Left renal pelvis (tissue), 4 donors: ENCODE measurements at places on chromosomes 7 and 10.
A peak's percentile ranks its signal among the peaks of the same experiment; 100 is the strongest.

DNA sequence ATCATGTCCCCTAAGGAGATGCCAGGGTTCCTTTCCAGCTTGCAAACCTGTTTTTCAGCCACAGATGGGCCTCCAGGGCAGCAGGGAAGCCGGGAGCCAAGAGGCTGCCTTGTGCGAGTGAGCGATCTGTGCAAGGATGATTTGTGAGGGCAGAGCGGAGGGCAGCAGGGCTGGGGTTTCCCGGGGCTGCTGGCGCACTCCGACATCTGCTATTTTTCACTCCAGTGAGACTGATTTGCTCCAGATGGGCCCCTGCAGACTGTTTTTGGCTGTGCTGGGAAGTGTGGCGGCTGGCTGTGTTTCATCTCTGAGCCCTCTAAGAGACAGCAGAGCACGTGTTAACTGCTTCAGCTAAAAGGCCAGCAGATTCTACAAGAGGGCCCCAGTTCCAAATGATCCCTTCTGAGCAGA is 466.2 kb downstream of the TYW1 start:
- DNase-seq, result peak; percentile 70

GRCh38 chr7:77697535-77697831 is 1.2 kb downstream of the RSBN1L start:
- no peak for DNase-seq

DNA sequence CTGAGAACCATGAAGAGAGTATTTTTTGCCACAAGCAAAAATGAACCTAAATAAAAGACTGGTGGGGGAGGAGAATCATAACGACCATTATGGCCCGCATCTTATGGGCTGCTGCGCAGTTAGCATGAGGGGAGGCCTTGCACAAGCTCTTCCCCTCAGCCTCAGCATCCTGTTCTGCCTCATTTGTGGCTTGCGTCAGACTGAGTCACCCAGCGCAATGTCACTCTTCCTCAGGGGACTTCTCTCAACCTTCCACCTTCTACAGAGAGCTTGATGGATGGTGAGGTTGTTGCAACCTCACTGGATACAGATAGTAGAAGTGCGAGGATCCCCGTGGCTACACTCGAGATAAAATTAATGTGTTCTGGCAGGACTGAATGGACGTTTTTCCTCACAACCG is 16.8 kb upstream of the GPR15LG start:
- DNase-seq, result no peak

GRCh38 chr10:44913350-44914081 is 2.4 kb downstream of the TMEM72 start:
- no peak for DNase-seq

GRCh38 chr10:88819290-88819689 is 16.8 kb downstream of the LIPM start:
- DNase-seq, result no peak

GRCh38 chr10:12042409-12042796 is 206 bp downstream of the UPF2 start:
- no peak for DNase-seq

- DNase-seq, result no peak
Observed at GRCh38 chr10:113739031-113739430, 12.5 kb upstream of the PLEKHS1 start.

DNA sequence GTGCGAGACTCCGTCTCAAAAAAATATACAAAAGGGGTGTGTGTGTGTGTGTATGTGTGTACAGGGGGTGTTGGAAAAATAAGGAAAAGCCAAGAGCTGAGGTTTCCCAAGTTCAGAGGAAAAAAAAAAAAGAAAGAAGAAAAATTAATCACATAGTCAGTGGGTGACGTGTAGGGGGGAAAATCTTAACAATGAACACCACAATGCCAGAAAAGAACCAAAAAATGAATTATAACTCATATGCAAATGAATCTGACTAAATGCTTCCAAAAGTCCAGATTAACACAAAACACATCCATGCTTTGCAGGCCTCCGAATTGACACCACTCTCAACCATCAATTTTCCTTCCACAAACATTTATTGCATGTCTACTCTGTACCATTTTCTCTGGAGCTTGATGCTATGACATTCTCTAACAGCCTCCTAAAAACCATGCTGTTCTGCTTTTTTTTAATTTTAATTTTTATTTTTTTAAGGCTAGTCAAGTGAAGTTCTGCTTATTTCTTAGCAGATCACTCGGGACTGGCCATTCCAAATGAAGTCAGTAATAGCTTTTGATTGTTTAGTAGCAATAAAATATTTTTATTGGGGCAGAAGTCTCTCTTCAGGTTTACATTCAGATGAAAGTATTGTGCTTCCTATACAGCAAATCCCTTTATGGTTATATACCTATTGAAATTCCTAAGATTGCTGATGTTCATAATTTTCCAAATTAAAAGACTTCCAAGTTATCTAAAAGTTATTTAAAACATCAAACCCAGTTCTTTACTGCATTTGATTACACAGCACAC is 133.8 kb downstream of the CNOT4 start:
- DNase-seq, result no peak

DNA sequence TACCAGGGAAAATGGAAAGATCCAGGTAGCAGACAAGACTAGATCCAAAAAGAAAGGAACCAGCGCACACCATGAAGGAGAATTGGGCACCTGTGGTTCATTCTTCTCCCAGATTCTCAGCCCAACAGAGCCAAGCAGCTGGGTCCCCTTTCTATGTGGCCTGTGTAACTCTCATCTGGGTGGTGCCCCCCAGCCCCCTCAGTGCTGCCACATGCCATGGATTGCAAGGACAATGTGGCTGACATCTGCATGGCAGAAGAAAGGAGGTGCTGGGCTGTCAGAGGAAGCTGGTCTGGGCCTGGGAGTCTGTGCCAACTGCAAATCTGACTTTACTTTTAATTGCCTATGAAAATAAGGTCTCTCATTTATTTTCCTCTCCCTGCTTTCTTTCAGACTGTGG is 21.4 kb downstream of the PRSS2 start:
- no peak for DNase-seq

GRCh38 chr7:22949944-22950343 is 64.0 kb downstream of the HYCC1 start:
- no peak for DNase-seq

DNA sequence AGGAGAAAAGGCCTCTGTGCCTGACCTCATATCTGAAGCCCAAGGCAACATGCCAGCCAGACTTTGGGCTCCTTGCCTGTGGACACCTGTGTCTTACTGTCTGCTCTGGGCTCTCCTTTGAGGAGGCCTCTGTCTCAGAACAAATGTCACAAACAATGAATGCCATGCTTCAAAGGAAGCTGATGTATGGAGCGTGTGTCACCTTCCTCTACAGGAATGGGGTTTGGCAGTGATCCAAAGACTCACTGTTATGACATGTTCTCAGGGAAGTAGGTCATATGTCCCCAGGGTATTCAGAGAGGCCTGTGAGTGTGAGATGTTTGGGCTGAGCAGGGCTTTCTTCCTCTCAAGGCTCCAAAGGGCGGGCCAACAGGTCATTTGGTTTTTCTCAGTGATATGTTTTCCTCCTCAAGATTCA is 38.4 kb downstream of the PTPRE start:
- DNase-seq, result peak; percentile 24

GRCh38 chr10:104349623-104350126 is 4.0 kb upstream of the CFAP58 start:
- DNase-seq, result no peak

DNA sequence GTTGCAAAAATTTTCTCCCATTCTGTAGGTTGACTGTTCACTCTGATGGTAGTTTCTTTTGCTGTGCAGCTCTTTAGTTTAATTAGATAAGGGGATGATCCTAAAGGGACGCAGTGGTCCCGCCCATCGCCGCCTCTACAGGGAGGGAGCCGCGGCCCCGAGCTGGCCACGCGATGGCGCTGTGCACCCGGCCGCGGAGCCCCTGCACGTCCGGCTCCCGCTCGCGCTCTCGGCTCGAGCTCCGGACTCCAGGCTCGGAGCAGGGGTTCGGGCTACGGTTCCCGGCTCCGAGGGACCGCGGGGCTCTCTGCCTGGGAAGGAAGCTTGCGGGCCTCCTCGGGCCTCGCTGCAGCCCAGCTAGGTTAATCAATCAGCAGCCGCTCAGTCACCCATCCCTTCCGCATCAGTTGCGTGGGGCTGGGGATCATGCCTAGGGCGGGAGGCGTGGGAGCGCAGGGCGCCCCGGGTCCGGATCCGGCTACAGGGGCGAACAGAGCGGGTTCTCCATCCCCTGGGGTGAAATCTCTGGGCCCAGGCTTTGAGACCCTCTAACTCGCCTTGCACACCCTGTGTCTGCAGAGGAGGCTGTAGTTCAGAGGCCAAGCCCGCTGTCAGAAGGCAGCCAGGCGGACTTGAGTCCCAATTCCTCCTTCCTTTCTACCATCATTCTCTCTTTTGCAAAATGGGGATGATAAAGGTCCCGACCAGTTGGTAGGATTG is 97.9 kb downstream of the WDR11 start:
- DNase-seq, result no peak

- DNase-seq, result no peak
Observed at GRCh38 chr10:69411476-69411875, 5.2 kb downstream of the TACR2 start.

- DNase-seq, result no peak
Observed at GRCh38 chr10:74755273-74755672, 71.1 kb upstream of the KAT6B start.

DNA sequence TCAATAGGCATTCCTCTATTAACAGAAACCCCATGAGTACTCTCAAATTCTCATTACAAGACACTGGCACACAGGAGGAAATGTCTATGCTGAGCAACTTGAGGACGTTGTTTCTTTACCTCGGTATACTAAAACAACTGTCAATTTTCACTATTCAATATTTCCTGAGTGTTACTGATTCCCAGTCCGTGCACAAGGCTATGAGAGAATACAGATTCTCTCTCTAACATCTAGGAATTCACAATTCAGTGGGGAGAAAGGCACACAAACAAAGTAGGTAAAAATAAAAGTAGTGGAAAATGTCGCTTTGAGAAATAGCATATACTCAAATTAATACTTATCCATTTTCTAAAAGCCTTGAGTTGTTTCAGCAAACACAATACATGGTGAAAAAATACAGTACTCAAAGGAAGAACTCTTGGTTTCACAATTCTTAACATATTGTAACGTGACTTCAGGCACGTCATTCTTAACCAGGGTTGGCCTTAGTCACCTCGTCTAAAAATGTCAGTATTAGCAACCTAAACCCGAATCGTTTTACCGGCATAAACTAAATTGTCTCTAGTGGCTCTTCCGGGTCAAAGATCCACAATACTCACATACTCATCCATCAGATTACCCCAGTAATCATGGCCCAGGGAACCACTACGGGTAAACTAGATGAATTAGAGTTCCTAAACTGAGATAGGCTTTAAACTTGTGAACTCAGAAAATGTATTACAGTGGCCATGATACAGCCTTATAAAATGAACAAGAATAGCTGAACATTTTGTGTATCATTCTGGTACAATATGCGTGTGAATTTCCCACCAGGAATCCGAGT is 1.5 kb downstream of the IPMK start:
- no peak for DNase-seq

DNA sequence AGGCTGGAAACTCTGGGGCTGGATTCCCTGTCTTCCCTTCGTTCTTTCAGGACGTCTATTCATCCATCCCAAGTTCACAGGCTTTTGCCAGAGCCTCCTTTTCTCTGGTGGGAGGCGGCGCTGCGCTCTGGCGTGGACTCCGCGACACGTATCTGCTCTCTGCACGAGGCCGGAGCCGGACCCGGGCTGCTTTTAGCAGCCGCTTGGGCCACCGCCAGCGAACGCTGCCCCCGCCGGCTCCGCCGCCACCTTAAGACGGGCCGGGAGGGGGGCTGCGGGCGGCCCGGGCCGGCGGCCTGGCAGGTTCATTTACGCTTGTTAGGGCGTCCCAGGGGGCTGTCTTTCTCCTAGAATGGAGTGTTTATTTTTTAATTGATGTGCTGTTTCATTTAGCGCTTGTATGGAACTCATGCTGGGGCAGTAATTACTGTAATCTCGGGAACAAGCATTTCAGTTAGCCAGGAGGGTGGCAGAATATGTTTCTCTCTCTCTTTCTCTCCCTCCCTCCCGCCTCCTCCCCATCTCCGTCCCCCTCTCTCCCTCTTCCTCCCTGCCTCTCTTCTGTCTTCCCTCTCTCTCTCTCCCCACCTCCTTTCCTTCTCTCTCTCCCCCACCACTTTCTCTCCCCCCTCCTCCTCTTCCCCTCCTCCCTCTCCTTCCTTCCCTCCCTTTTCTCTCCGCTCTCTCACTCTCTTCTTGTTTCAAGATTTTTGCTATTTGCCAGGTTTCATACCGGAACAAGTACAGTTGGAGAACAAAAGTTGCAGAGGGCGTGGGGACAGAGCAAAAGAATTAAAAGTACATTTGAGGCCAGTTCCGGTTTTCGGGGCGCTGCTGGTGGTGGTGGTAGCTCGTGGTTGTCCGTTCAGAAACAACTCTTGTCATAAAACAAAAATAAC is 1.3 kb upstream of the FZD8 start:
- no peak for DNase-seq

GRCh38 chr7:73828972-73829371 is 1.8 kb upstream of the CLDN4 start:
- DNase-seq, result no peak

DNA sequence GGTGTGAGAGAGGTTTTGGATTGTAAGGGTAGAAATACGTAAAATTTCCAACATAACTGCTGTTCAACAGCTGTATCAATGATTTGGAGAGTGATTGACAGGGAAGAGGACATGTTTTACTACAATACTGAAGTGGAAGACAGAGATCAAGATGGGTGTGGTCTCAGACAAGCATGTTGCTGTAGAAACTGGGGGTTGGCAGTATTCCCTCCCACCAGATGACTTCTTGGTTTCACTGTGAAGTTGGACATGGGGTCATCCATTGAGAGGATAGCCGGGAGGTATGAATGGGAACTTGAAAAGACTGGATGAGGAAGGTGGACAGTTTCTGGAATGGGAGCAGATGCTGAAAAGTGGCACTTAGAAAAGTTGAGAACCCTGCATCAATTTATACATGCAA is 95.3 kb upstream of the HDAC9 start:
- DNase-seq, result no peak

DNA sequence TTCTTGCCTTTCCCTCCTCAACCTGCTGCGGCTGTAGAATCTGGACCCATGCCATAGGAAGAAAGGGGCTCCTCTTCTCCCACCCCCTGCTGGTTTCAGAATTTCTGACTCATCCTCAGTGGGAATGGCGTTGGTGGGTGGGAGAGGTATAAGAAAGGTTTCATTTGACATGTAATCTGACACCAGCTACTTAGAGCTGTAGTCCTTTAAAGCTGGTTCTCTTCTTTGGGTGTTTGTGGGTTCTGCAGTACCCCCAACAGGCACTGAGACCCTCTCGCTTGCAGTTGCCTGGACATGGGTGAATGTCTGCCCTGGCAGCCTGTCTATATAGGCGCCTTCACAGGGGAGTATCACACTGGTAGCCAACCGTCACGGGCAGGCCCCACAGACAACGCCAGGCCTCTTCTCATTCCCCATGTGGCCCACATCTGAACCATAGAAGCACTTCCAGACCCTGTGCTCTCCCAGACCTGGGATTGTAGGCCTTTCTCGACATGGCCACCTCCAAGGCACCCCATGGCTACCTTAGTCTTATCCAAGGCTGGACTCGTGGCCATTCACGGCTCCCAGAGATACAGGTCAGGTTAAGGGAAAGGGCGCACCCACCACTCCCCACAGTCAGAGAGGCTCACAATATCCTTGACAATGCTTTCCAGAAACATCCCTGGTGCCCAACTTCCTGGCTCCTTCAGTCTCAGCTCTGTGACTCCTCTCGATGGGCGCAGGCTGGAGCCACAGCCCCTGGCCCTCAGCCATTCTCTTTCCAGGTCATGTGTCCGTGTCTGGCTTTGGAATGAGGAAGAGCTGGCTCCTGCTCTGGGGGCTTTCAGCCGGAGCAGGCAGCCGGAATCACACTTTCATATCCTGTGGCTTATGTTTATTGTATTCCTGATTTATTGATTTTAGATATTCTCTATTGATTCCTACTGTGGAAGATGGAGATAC is 17.5 kb downstream of the ZNF862 start:
- no peak for DNase-seq
